ENCODE measurements at places on chromosomes 2 and 18.
A peak's percentile ranks its signal among the peaks of the same experiment; 100 is the strongest.

- no peak for DNase-seq
Measured at GRCh38 chr2:30934066-30934465, 126.8 kb upstream of the CAPN13 start.

DNA sequence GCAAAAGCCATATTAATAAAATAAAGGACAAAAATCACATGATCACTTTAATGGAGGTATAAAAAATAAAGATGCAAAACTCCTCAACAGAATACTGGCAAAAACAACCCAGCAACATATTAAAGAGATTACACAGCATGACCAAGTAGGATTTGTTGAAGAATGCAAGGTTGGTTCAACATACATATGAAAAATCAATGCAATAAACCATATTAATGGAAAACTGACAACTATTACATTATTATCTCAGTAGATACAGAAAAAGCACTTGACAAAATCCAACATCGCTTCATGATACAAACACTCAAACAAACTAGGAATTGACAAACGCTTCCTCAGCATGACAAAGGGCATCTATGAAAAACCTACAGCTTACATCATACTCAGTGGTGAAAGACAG, 76.7 kb downstream of the CRACDL start:
- no peak for DNase-seq

DNA sequence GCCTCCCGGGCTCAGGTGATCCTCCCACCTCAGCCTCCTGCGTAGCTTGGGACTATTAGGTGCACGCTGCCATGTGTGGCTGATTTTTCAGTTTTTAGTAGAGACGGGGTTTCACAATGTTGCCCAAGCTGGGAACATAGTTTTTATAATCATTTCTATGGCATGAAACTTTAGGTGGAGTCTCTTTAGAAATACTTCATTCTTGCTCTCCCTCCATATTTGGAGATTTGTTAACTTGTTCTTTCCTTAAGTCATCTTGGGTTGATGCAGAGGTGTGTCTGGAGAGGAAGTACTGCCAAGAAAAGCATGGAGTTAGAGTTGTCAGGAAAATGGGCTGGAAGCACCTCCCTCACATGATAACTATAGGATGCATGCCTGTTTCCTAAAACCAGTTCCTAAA, 17.4 kb downstream of the ZNF532 start:
- DNase-seq, result no peak

GRCh38 chr2:128325611-128326181, 7.0 kb upstream of the HS6ST1 start:
- DNase-seq, result no peak

DNA sequence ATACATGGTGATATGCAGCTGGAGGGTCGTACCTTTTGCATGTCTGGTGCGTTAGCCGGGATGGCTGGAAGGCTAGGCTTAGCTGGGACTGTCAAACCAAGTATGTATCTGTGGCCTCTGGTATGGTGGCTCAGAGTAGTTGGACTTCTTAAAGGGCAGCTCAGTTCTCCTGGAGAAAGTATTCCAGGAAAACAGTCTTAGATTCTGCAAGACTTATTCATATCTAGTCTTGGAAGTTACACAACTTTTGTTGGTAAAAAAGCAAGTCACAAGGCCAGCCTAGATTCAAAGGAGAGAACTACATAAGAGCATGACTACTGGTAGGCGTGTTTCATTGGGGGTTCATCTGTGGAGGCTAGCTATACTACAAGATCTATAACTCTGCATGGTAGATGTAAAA, 45.5 kb downstream of the EML4 start:
- DNase-seq, result no peak

DNA sequence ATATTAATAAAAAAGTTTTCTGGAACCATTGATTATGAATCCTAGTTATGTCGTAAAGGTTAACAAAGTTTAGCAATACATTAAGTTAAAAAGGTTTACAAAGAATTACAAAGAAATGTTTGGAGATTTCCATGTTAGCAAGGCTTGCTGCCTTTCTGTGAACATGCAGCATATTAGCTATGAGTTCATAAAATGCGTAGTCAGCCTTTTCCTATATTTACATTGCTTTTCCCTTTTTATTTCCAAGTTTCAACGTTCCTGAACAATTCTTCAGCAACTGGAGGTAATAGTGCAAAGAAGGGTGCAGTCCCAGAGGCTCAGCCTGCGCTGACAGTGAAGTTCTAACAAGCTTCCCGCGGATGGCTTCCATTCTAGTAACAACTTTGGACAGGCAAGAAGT, 51.6 kb downstream of the WDSUB1 start:
- DNase-seq, result no peak

DNA sequence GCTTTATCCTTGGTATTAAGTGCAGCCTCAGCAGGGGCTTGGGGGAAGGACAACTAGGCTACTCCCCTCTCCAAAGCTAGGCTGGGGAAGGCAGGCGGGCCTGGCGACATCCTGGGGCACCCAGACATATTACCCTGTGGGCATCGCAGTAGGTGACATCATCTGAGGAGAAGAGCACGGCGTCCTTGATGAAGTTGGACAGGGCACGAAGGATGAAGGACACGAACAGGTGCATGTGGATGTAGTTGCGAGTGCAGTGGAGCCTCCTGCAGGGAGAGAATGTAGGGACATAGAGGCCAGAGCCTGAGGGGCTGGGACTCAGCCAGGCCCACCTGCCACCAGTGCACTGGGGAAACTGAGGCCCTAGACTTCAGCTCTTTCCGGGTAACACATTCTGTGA, 32.3 kb downstream of the TMEM37 start:
- DNase-seq, result no peak

GRCh38 chr18:13450289-13451212, 232.0 kb downstream of the LDLRAD4 start:
- no peak for DNase-seq

GRCh38 chr2:23940718-23941620, 706 bp downstream of the UBXN2A start:
- DNase-seq, result no peak

GRCh38 chr2:72454189-72454588, 306.5 kb upstream of the CYP26B1 start:
- DNase-seq, result no peak

- DNase-seq, result no peak
Measured at GRCh38 chr2:20018601-20019152, 6.2 kb upstream of the MATN3 start.

DNA sequence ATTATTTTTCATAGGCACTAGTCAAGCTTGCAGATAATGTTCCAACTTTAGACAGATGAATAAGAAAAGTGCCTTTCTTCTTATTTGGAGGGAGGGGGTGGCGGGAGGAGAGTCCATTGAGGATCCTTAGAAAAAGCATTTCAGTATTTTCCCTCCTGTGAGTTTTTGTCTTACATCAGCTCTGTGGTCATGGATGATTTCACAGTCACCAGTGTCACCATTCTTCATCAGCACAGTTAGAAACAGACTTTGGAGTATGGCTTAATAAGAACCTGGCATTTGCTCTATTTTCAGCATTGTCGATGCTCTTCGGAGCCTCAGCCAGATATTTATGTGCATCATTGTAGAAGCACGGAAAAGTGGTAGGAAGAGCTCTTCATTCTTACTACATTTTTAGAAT, 70.1 kb downstream of the SLC39A10 start:
- no peak for DNase-seq

DNA sequence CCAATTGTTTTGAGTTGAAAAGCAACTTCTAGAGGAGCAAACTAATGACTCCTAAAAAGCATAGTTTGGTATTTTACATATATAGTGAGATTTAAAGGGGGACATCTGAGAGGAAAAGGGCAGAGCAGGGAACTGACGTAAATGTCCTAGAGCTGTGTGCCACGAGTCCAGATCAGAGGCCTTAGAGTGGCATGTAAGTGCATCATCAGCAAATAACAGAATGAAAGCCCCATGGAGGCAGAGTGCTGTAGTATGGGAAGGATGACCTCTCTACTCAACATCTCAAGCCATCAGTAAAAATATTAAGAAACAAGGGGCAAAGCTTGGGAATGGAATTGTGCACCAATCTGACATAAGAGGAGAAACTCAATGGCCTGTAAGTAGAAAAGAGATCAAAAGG, 31.4 kb downstream of the SCG2 start:
- no peak for DNase-seq

- no peak for DNase-seq
Measured at GRCh38 chr2:158143703-158144360, 42.2 kb downstream of the UPP2 start.

DNA sequence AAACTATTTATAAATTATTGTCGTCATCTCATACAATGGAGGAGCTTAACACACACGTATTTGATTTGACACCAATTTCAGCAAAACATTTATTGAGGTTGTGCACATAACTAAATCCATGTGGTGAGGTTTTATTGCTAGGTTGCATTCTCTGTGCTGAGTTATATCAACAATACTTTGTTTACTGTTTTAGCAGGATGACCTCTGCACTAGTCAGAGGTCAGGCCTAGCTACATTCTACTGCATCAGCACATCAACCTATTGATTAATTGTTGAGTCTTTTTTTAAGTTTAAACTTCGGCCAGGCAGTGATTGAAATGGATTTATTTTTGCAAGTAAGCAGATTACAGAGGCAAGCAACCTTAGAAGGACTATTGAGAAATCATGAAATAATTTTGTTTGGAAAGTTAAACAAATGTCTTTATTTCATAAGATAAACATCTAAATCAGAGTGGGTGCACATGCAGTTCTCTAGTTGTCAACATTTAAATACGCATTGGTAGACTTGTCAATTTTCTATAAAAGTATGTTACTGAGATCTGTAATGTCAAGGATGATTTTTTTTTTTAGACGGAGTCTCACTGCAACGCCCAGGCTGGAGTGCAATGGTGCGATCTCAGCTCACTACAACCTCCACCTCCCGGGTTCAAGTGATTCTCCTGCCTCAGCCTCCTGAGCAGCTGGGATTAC, 75.2 kb upstream of the CD28 start:
- no peak for DNase-seq

GRCh38 chr2:134367213-134367612, 113.3 kb downstream of the MGAT5 start:
- no peak for DNase-seq

GRCh38 chr2:110678457-110679336, 834 bp upstream of the BUB1 start:
- peak; percentile 11 for DNase-seq

DNA sequence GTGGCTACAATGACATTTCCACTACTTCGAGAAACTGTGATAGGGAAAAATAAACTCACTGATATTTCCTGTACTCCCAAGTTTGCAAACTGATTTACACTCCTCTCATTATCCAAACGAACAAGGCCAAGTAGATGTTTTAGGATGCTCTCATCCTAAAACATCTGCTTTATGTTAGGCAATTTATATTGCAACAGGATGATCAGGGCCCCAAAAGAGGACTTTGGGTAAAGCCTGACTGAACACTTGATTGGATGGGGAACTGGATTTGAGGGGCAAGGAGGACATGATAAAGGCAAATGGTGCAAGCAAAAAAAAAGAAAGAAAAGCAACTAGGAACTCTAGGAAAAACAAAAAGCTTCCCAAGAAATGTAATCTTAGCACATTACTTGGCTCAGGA, 2.1 kb upstream of the HES6 start:
- no peak for DNase-seq

- DNase-seq, result no peak
Measured at GRCh38 chr2:117195381-117195780, 619.1 kb upstream of the DDX18 start.

DNA sequence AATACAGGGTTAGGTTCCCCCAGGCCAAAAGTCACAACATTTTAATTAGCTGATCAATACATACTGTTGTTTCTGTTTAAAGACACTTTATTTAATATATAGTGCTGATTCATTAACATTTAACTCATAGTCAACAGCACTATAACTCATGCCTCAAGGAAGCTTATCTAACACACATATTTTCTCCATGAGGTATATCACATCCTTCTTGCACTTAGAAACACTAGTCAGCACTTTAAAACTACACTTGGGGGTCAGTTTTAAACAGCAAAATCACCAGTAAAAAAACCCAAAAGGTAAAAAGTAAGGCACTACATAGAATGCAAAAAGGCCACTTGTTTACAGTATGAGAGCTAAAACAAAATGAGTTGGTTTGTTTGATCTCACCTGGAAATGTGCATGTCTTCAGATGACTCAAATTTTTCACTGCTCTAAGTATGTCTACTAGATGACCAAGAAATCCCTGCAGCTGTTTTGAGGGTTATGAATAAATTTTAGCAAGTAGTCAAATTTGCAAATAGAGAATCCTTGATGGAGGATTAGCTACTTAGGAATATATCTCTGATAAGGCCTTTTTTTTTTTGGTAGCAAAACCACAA, 54.1 kb upstream of the EPB41L5 start:
- no peak for DNase-seq

DNA sequence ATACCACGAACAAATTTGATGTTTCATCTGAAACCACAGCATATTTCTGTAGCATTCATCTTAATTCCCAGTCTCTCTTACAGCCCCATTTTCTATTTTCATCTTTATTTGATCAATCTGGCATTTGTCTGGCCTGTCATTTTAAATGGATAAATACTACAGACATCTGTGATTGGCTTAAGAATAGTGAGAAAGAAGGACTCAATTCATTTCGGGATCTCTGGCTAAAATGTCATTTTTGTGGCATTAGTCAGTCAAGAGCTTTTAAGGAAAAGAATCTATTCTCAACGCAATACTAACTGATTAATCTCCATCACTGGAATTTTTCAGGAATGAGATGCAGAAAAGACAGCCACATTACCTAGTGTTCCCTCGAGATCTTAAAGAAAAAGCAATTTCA, 585.9 kb downstream of the IRS1 start:
- DNase-seq, result no peak

- DNase-seq, result no peak
Measured at GRCh38 chr2:196182439-196183171, 11.2 kb upstream of the STK17B start.

DNA sequence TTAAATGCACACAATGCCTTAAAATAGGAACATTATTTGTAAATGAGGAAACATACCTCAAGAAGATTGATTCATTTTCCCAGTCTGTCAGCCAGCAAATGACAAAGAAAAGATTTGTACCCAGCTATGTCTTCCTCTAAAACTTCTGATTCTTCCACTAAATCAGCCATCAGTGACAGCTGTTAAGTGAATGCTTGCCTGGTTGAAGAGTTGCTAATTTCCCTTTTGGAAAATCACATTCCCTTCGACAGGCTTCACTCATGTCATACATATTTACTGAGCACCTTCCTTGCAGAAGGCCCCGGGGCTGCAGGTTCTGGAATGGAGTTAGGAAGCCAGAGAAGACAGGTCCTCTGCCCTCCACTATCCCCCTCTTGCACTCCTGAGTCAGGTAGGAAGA, 112.0 kb upstream of the SLC66A3 start:
- no peak for DNase-seq

DNA sequence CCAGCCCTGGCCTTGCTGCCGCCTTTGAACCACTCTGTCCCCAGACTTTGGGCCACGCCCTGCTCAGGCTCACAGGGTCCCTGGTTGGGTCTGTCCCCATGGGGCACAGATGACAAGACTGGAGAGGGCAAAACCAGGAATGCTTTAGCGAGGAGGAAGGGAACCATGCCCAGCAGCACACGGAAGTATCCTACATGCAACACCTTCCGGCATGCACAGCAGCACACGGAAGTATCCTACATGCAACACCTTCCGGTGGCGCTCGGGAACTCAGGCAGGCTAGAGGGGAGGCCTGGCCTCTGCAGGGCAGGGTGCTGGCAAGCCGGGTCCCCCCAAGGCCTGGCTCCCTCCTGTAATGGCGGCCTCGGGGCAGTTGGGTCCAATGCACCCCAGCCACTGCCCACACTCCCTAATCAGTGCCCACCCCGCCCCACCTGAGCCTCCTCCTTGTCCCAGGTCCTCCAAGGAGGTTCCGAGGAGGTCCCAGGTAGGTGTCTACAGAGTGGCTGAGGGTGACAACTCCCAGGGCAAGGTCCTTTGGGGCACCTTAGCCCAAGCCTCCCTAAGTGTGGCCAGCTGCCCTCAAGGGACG, 33.6 kb upstream of the SNED1 start:
- DNase-seq, result no peak

Measured in stimulated activated CD8-positive, alpha-beta memory T cell treated with anti-CD3 and anti-CD28 coated beads, Interleukin-7, amount 100 ng/mL, for 1 hour (primary cell).